ENCODE measurements at places on chromosomes 3 and 15. TPM values are rescaled to one million over a fixed set of nuclear protein-coding genes. Genes with fewer than 3 reads are reported as not detected.

Gene SUCNR1
- total RNA-seq: not detected

Gene DNAH12
- 1.8 TPM for total RNA-seq

Gene CCR1
- total RNA-seq: 0.46 TPM

Gene C3orf85
- total RNA-seq: not detected

DNA sequence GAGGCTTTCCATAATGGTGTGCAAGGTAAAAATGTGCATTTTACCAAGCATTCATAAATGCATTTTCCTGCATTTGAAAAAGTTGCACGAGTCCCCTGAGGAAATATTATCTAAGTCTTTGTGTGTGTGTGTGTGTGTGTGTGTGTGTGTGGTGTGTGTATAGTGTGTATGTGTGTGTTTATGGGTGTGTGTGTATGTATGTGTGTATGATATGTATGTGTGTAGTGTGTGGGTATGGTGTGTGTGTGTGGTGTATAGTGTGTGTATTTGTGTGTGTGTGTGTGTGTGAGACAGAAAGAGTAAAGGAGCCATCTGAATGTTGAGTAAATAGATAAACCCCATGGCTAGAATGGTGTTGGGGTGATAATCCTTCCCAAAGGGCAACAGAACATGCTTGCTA is 229.6 kb upstream of the TBC1D5 start:
- no peaks in the 10 kb centered on the region for H3K27me3 ChIP-seq
- H3K36me3 ChIP-seq: no peaks in the 10 kb centered on the region
- H3K4me3 ChIP-seq: no peak overlapping the region

DNA sequence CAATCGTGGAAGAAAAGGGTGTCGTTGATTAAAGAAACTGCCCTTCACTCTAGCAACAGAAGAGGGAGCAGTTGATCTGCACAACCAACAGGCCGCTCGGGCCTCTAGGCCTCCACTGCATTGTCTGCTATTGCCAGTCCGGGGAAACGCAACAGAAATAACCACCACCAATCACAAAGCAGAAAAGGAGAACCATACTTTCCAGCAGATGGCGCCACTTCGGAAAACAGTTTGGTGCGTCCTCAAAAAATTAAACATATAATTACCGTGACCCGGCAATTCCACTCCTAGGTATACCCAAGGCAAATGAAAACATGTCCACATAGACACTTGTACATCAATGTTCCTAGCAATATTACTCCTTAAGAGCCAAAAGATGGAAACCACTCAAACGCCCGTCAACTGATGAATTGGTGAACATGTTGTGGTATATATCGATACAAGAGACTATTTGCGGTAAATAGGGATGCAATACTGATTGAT is 154.1 kb downstream of the TJP1 start:
- H3K4me3 ChIP-seq: no peak overlapping the region
- no peaks in the 10 kb centered on the region for H3K27me3 ChIP-seq
- H3K27ac ChIP-seq: no peak overlapping the region
- no peaks in the 10 kb centered on the region for H3K36me3 ChIP-seq
- DNase-seq: peak; percentile 57

Data from prostate gland (tissue), 2 donors.